ENCODE measurements at places on chromosomes 4 and X.

DNA sequence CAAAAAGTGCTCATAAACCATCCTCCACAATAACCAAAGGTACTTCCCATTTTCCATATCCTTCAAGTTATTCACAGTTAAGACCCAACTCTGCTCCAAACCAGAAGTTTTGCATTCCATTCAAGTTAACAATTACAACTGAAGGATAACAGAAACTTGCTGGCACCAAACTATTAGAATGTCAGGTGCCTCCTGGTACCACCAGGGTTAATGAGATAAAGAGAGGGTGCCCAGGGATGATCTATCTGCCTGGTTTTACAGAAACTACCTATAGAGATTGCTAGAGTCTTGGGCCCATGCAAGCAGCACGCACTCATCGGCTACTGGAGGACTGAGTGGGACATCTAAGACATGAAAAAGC is 114.6 kb downstream of the RBM47 start:
- DNase-seq, result no peak

- DNase-seq, result no peak
Measured at GRCh38 chrX:17409566-17410290, 34.7 kb downstream of the NHS start.

GRCh38 chr4:109977854-109978501 is 65.3 kb downstream of the EGF start:
- peak; percentile 20 for DNase-seq

- DNase-seq, result no peak
Measured at GRCh38 chrX:103823591-103823990, 8.5 kb downstream of the RAB9B start.

- DNase-seq, result peak; percentile 73
Measured at GRCh38 chr4:4384837-4385236, 2.1 kb upstream of the NSG1 start.

DNA sequence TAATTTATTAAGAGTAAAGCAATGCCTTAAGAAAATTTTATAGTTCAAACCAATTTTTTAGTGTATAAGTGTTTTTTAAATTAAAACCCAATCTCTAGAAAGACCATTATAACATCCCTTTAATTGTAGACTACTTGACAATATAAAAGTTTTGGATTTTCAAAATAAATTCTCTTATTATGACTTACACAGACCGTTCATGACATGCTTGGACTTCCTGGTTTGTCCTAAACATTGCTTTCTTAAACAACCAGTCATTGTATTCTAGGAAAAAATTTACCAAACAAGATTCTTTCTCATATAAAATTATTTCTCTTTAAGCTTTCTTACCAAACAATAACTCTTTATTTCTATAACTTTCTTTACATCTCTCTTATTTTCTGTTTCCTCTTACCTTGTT is 49.0 kb upstream of the CXorf51A start:
- no peak for DNase-seq

GRCh38 chr4:106978046-106978774 is 57.9 kb downstream of the DKK2 start:
- DNase-seq, result no peak

DNA sequence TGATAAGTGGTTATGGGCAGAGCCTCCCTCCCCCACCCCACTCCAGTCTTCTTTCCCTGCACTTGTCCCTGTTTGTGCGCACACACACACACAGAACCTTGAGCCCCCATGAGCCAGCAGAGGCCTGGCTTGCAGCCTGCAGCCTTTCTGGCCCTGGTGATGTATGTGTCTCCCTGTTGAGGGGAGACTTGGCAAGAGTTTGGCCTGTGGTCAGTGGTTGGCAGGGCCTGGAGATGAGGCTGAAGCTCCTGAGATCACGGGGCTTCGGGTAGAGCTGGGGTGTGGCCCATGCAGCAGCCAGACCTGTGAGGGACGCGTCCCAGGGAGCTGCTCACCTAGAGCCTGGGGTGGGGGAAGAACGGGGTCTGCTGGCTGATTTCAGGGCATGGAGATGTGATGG is 2.3 kb downstream of the GPR173 start:
- no peak for DNase-seq

DNA sequence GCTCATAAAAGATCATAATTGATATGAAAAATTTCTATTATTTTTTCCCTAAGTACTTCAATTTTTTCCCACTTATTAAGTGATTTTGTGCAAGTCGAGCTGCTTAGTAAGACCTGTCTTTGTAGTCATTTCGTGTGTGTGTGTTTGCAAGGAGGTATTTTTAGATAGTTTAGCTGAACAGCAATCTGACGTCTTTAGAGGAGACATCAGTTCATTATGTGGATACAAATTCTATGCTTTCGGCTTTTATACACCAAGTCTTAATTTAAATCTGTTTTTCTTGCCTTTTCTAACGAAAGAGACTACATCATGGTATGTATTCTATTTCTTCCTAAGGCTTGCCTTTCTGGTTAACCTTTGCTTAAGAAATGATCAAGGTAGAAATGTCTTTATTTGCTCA is 179.4 kb downstream of the RAPGEF2 start:
- DNase-seq, result no peak

GRCh38 chr4:91087743-91088142 is 960.5 kb downstream of the CCSER1 start:
- DNase-seq, result no peak

DNA sequence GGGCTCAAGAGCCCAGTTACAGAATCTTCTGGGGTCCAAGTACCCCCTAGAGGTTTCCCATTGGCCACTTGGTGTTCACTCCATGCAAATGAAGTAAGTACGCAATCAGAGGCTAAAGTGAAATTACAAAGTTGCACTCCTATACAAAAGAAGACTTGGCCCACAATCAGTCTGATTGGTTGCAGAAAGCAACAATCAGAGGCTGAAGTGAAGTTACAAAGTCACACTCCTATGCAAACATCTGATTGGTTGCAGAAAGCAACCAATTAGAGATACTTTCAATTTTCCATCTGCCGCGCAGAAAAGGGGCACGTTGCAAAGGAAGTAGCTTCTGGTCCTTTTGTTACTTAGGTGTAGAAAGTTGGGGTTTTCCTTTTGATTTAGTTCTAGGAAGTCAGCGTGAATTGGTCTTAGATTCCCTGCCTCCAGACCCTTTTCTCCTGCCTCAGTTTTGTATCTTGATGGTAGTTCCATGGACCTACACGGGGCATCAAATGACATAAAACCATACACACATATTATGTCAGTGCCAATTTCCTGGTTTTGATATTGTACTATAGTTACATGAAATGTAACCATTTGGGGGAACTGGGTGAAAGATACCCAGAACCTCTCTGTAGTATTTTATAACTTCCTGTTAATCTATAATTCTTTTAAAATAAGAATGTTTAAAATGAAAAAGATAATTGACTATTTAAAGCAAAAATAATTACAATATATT is 12.4 kb upstream of the PIN4 start:
- no peak for DNase-seq

GRCh38 chr4:73259571-73260090 is 1.0 kb upstream of the ANKRD17 start:
- DNase-seq, result no peak

GRCh38 chr4:122479935-122480416 is 23.5 kb upstream of the IL2 start:
- DNase-seq, result no peak

- peak; percentile 72 for DNase-seq
Measured at GRCh38 chr4:71186566-71187403, 152.0 kb upstream of the SLC4A4 start.

GRCh38 chrX:78532363-78532762 is 126.8 kb downstream of the RTL3 start:
- DNase-seq, result no peak

- no peak for DNase-seq
Measured at GRCh38 chr4:141371206-141371605, 150.5 kb downstream of the ZNF330 start.

- DNase-seq, result no peak
Measured at GRCh38 chr4:24054910-24055309, 165.1 kb upstream of the PPARGC1A start.

GRCh38 chr4:148261848-148262247 is 180.4 kb downstream of the NR3C2 start:
- no peak for DNase-seq

- no peak for DNase-seq
Measured at GRCh38 chrX:13852001-13852695, 35.3 kb upstream of the GPM6B start.

- DNase-seq, result no peak
Measured at GRCh38 chr4:40800064-40800463, 50.3 kb downstream of the NSUN7 start.

Data from HEK293T (cell line).